Kidney epithelial cell (primary cell): ENCODE measurements at places on chromosomes 16 and 17.

GRCh38 chr17:19996502-19996901 lies 12.7 kb upstream of the SPECC1 start:
- DNase-seq, result no peak

- no peak for DNase-seq
Observed at GRCh38 chr17:64040206-64040605, 19.8 kb upstream of the ICAM2 start.

DNA sequence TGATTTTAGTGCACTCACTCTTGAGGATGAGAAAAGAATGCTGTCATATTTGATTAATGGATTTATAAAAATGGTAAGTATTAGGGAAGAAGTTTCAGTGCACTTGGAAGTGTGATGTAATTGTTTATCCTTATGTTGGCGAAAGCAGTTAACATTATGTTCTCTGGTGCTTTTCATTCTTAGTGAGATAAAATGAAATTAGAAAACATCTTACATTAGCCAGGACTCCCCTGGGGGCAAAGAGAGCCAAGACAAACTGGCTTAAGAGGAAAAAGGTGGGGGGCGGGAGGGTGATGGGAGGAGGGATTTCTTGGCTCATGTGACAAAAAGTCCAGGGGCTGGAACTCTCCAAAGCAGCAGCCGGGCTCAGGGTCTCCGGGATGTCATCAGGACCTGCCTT lies 73.2 kb downstream of the KNOP1 start:
- DNase-seq, result no peak

DNA sequence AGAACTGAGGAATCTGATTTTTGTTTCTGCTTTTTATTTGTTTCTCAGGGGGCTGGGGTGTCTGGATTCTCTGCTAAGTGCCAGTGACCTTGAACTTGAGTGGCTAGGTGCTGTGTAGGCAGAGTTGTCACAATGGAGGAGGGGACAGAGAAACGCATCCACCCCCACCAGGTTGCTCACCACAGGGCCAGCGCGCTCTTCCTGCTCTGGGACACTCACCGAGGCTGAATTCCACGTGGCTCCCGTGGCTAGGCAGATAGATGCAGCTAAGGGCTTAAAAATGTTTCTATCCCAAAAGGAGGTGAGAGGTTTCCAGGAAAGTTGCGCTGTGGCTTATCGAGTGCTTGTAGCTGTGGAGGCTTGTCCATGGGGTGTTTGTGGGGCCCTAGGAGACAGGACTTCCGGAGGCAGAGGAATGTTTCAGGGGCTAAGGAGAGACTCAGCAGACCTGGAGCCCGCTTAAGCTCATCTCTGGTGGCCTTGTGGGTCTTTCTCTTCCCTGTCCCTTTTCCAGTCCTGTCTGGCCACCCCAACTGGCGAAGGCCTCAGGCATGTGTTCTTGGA lies 36.8 kb downstream of the ADCY7 start:
- no peak for DNase-seq

DNA sequence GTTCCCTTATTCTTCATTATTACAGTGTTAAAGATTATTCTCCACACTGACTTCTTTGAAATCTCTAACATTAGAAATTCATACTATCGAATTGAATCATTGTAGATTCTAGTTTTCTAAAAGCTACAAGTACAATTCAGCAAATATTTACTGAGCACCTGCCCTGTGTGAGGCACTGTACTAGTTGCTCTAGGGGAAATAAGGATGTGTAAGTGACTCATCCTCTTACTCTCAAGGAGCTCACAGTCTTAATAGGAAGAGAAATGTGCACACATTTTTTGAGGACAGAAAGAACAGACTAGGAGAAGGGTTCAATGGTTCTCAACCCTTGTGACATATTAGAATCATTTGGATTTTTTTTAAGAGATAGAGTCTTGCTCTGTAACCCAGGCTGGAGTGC lies 7.7 kb upstream of the SLFN12L start:
- DNase-seq, result no peak

DNA sequence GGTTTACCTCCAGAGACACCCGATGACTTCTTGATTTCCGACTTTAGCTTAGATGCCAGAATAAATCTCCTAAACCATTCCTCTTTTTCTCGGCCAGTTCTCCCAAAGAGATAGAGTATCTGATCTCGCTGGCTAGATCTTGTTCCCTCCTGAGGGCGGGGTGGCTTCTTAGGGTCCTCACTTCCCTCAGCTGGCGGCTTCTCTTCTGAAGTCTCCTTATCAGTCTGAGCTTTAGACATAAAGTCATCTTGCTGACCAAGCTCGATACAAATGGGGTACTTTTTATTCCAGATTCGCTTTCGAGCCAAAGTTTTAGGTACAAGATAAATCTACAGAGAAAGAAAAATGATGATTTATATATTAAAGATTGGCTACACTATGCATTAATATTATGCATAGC lies 63.6 kb upstream of the ERN1 start:
- no peak for DNase-seq
